Stimulated activated CD4-positive, alpha-beta T cell treated with anti-CD3 and anti-CD28 coated beads, Interleukin-12 subunit alpha, Interleukin-12 subunit beta, amount 100 ng/mL, for 4 hours (primary cell): ENCODE measurements at places on chromosomes 6 and 20.

DNA sequence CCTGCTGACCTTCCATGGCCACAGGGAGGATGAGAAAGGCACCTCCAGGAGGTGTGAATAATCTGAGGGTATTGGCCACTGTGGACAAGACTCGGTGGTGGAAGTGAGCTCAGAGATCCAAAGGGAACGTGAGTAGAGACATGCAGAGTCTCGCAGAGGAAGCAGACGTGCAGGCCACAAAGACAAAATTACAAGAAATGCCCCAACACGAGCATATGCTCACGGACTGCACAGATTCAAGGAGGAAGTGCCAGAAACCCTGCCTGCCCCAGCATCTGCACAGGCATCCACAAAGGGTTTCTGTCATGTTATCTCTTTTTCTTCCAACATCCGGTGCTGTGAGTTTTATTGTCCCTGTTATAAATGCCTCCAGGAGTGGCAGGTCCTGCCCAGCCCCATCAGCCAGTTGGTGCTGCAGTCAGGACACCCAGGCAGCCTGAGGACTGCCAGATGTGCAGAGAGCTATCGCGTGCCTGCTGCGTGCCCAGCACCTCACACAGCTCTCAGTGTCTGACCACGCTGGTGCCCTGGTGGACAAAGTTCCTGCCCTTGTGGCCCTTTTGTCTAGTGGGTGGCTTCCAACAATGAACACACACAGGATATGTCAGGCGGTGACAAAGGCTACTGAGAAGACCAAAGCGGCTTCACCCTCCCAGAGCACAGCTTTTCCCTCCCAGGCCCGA is 34.0 kb upstream of the FANCE start:
- DNase-seq, result no peak

DNA sequence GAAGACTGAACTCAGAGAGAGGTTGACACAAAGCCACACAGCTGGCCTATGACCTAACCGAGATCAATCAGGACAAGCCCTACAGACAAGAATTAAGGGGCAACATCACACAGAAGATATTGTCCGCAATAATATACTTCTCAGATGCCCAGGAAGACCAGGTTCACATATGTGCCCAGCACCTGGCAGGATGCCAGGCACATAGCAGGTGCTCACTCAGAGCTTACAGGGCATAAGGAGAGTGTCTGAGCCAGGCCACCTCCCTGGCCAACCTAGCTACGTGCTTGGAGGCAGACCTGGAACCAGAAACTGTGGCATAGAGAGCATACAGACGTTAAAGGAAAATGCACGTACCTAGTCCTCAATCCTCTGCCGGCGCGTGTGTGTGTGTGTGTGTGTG is 87.0 kb upstream of the LRFN2 start:
- no peak for DNase-seq

DNA sequence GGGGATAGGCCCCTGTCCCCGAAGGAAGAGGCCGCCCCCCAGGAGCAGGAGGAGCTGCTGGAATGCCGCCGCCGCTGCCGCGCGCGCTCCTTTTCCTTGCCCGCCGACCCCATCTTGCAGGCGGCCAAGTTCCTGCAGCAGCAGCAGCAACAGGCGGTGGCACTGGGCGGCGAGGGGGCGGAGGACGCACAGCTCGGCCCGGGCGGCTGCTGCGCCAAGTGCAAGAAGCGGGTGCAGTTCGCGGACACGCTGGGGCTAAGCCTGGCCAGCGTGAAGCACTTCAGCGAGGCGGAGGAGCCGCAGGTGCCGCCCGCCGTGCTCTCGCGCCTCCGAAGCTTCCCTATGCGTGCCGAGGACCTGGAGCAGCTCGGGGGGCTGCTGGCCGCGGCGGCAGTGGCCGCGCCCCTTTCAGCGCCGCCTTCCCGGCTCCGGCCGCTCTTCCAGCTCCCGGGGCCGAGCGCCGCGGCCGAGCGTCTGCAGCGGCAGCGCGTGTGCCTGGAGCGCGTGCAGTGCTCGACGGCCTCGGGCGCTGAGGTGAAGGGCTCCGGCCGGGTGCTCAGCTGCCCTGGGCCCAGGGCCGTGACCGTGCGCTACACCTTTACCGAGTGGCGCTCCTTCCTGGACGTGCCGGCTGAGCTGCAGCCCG is 630 bp downstream of the PPP1R3G start:
- DNase-seq, result no peak

DNA sequence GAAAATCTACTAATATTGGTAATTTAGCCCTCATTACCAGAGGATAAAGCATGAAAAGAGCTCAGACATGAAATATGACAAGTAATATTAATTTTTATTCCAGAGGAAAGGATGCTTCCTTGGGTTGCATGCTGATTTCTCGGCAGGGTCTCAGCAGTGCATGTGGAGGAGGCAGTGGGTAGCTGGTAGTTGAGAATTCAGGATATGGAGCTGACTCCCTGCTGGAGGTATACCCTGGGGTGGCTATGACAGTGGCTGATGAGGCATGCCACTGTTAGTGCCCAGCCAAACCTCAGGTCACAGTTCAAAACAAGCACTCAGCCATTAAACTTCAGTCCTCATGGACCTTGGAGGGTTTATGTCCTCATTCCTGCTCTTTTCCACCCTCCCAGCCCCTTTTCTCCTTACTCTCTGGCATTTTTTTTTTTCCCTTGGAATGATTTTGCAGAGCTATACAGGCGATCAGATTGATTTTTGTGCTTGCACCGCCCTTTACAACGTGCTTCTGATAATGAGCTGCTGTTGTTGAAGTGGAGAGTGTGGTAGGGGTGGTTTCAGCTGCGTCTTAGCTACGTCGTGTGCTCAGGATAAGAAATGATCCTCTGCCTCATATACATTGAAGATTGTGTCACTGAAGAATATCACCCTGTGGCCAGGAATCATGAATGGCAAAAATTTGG is 761.9 kb upstream of the MMS22L start:
- no peak for DNase-seq

DNA sequence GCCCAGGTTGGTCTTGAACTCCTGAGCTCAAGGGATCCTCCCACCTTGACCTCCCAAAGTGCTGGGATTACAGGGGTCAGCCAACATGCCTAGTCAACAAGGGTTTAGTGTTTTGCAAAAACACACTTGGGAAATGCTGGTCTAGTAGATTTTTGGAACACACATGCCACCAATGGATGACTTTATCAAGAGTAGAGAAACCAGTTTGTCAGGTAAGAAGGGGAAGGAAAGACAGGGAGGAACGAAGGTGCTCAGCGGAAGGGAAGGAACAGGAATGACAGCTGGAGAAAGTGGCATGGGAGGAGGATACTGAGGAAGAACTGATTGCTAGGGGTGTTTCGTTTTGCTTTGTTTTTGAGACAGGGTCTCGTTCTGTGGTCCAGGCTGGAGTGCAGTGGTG is 15.6 kb upstream of the SEC63 start:
- DNase-seq, result no peak

- DNase-seq, result no peak
These were observed 53.0 kb downstream of the ERMARD start for GRCh38 chr6:169804427-169804826.

DNA sequence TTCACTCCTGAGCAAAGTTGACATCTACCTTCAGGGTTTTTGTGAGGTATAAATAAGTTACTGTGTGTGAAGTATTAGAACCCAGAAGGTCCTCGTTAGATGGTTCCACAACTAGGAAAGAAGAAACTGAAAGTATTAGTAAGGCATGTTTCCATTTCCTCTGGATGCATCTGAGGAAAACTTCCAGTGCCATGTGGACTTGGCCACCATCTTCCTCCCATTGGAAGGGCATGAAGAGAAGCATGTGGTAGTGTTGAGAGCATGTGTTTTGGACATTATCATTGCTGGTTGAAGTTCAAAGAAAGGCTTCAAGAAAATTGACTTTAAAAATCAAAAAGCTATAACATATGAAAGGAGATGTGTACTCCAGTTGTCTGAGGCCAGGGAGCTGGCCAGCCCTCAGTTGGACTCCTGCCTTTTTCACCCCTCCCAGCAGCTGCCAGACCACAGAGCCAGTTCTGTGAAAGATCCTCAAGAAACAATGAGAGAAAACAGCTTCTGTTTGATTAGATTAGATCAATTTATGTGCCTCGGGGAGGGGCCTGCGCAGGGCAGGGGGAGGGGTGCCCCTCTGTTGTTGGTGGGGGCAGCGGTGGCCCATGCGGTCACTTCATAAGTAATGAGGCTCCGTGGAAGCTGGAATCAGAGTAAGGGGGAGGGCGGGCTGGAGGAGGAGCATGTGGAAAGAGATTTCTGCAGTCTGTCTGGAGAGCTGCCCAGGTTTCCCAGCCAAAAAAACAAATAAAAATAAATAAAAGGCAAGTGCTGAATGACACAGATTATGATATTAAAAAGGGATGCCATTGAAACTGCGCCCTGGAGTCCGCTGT is 154.0 kb downstream of the JARID2 start:
- no peak for DNase-seq
